ENCODE measurements at places on chromosomes 2 and 18.

GRCh38 chr2:219285894-219286425 lies 6.8 kb downstream of the DNAJB2 start:
- DNase-seq, result no peak

DNA sequence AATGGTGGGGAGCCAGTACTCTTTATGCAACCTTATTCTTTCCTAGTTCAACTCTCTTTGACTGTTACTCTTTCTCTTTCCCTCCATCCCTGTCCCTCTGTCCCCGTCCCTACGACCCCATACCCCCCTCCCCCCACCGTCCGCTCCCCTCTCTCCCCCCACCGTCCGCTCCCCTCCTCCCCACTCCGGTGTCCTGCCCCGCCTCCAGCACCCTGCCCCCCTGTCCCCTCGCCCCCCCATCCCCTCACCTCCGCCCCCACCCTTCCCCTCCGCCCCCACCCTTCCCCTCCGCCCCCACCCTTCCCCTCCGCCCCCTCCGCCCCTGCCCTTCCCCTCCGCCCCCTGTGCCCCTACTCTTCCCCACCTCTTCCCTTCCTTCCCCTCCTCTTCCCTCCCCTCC lies 128.4 kb downstream of the LPIN1 start:
- DNase-seq, result no peak

- DNase-seq, result no peak
Observed at GRCh38 chr18:8765783-8766463, 60.6 kb downstream of the MTCL1 start.

- no peak for DNase-seq
Observed at GRCh38 chr2:210099940-210100339, 71.3 kb downstream of the KANSL1L start.

GRCh38 chr2:184346338-184346862 lies 251.9 kb upstream of the ZNF804A start:
- DNase-seq, result no peak

DNA sequence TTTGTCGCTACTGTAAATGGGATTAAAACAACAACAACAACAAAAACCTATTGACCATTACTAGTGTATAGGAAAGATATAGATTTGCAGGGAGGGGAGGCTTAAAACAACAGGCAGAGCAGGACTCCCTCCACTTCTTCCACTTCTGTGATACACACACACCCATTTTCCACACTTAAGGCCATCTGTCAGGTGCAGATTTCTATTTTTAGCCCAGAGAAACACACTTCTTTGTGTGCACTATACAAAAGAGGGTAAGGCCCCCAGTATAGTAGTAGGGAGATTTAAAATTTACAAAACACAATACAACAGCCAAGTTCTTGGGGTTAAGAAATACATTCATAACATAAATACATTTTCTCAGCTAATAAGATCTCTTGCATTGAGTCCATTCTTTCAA lies 22.4 kb downstream of the PTPN2 start:
- no peak for DNase-seq

DNA sequence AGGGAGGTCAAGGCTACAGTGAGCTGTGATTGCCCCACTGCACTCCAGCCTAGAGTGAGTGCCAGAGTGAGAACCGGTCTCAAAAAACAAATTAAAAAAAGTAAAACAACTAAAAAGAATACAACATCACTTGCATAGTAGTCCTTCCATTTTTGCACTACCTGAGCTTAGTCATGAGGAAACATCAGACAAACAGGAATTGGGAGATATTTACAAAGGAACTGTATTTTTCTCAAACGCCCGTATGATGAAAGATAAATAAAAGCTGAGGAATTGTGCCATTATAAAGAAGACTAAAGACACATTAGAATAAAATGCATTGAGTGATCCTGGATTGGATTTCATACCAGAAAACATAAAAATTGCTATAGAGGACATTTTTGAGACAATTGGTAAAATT lies 50.0 kb upstream of the ATP8B1 start:
- no peak for DNase-seq

- DNase-seq, result peak; percentile 39
Observed at GRCh38 chr2:215653344-215654030, 217.6 kb upstream of the FN1 start.

GRCh38 chr2:224565452-224566035 lies 19.6 kb downstream of the CUL3 start:
- peak; percentile 36 for DNase-seq

GRCh38 chr2:155913356-155913755 lies 419.2 kb downstream of the NR4A2 start:
- no peak for DNase-seq

- DNase-seq, result peak; percentile 38
Observed at GRCh38 chr2:10762651-10763460, 41.4 kb downstream of the ATP6V1C2 start.

DNA sequence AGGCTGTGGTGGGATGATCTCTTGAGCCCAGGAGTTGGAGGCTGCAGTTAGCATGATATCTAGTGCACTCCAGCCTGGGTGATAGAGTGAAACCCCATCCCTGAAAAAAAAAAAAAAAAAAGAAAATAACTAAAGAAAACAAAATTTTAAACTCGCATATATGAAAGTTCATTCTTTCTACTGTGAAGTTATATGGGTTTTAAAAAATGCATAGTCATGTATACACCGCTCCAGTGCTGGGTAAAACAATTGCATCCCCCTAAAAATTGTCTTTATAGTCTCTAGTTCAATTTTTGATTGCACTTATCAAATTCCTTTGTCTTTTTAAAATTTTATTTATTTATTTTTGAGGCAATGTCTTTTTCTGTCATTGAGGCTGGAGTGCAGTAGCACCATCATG lies 65.0 kb upstream of the ACYP2 start:
- no peak for DNase-seq

- DNase-seq, result peak; percentile 76
Observed at GRCh38 chr18:29147944-29148343, 971.0 kb upstream of the CDH2 start.

DNA sequence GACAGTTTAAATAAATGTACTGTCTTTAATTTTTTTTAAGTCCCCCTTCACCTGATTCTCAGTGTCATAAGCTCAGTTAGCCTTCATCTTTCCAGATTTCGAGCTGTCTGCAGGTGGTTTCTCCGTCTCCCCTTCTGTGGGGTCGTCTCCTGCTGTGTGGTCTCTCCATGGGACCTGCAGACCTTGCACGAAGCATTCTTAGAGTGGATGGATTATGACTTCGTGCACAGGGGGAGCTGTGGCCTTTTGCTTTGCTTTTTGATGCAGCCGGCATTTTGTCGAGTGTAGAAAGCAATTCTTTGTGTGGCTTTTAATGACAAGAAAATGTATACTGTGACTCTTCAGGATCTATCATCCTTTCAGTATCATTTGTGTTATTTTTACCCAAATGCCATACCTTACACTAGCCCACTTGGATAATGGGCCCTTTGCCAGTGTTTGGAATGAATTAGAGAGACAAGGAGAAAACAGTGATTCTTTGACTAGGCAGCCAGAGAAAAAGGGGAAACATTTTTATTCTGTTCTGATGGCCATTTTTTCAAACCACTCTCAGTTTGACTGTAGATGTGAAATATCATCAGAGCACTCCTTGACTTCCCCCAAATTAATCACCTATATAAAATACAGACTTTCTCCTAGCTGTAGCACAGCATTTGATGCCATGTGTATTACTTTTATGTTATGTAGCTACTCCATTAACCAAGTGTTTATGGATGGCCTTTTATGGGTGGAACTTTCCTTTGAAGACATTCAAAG lies 54.3 kb downstream of the ITGA6 start:
- no peak for DNase-seq

DNA sequence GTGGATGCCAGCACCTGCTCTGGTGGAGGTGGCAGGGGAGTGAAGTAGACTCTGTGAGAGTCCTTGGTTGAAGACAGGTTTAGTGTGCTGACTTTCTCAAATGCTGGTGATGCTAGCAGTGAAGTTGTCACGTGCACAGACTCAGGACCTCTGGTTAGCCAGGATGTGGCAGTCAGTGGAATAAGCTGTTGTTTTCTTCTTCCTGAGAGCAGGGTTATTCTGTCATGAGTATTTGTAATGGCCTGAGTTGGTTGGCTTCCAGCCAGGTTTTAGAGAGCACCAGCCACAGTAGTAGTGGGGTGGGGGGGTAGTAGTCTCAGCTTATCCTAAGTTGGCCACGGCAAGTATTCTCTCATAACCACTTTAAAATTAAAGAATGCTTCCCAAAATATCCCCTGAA lies 238.5 kb upstream of the FBXO11 start:
- peak; percentile 21 for DNase-seq

GRCh38 chr2:134289225-134289624 lies 35.4 kb downstream of the MGAT5 start:
- no peak for DNase-seq

GRCh38 chr2:15337996-15338666 lies 223.0 kb downstream of the NBAS start:
- DNase-seq, result no peak

DNA sequence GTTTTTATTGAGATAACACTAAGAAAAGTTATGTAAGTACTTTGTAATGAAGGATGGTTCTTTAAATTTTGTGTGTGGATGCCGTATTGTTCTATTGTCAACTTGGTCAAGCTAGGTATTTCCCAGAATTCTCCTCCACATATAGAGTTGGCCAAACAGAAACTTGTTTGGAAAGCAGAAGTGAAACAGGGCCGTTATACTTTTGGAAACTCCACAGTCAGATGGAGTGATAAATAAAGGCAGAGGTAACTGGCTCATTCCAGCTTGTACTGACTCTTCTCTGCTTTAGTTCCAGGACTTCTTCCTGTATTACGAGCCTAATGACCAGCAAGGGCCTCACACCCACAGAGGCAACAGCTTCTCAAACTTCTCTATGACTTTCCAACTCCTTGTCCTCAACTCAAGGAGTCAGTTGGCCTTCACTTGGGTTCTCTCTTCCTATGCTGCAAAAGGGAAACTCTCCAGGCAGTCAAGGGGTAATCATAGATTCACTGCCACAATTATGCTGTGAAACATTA lies 16.4 kb upstream of the STARD7 start:
- DNase-seq, result no peak

DNA sequence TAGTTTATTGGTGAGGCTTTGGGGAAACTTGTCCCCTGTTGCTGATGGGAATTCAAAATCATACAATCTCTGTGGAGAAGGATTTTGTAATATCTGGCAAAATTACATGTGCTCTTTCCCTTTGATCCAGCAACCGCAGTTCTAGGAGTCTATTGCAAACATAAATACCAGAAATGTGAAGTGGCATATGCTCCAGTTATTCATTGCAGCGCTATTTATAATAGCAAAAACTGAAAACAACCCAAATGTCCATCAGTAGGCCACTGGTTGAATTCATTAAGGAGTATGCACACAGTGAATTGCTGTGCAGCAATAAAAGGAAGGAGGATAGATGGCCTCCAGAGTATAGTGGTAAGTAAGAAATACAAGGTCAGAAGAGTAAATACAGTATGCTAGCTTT lies 76.5 kb downstream of the HNRNPLL start:
- peak; percentile 22 for DNase-seq

GRCh38 chr2:13919981-13920382 lies 712.5 kb upstream of the LRATD1 start:
- peak; percentile 24 for DNase-seq

GRCh38 chr2:71120195-71120594 lies 9.8 kb downstream of the MCEE start:
- no peak for DNase-seq

GRCh38 chr2:241216211-241216761 lies 27.8 kb downstream of the ANO7 start:
- peak; percentile 34 for DNase-seq

DNA sequence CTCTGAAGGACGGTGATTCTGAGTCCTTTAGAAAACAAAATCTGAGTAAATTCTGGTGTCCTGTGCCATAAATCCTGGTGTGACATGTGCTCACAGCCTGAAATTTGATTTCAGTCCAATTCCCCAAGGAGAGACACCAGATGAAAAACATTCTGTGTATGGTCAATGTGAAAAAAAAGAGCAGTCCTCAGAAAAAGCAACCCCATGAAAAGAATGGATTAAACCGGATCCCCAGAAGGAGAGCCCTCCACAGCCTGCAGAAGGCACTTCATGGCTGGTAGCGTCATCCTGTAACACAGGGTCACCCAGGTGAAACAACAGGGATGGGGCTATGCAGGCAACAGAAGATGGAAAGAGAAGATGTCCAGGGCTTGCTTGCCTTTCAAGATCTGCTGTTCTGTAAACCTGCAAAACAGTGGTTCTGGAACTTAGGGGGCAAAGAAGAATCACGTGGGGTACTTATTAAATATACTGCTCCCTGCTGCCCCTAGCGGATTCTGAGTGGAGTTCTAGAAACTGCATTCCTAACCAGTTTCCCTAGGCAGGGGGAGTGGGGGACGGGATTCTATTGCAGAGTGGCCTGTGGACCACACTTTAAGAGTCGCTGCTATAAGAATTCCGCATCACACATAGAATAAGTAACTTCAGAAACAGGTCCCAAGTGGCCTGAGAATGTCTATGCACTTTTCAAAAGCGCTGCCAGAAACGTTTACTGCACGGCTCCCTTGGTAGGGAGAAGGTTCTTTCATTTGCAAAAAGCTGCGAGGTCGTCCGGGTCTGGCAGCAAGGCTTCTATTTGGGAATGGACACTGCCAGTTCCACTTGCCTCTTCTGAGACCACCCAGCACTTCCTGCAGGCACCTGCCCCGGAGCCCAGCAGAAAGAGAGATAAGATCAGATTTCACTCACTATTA lies 118.9 kb upstream of the ARL5A start:
- DNase-seq, result peak; percentile 18

GRCh38 chr18:48138660-48139430 lies 208.4 kb upstream of the SMAD2 start:
- DNase-seq, result no peak

- no peak for DNase-seq
Observed at GRCh38 chr2:111660811-111661210, 223.2 kb downstream of the ANAPC1 start.

DNA sequence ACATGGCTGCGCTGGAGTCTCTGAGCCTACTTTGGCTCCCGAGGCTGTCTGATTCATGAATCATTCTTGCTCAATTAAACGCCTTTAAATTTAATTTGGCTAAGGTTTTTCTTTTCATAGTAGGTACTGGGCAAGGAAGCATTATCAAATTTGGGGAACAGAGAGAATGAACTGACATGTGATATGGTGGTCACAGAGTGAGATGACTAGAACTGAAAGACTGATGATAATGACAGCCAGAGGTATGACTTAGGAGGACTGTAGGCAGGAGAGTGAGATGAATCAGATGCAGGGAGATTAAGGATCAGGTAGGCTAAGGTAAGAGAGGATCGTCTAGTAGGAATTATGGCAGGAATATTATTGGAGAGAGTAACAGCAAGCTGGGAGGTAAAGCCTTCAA lies 40.9 kb upstream of the ST8SIA3 start:
- no peak for DNase-seq

GRCh38 chr18:58772161-58772560 lies 92.5 kb upstream of the ZNF532 start:
- no peak for DNase-seq

- peak; percentile 97 for DNase-seq
Observed at GRCh38 chr2:45024600-45025291, 15.5 kb upstream of the SIX2 start.

DNA sequence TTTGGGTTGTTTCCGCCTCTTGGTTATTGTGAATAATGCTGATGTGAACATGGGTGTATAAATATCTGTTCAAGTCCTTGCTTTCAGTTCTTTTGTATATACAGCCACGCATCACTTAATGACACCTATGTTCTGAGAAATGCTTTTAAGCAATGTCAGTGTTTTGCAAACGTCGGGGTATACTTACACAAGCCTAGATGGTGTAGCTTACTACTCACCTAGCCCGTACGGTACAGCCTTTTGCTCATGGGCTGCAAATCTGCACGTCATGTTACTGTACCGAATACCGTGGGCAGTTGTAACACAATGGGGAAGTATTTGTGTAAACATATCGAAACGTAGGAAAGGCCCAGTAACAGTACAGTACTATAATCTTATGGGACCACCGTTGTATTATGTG lies 12.4 kb downstream of the RALB start:
- no peak for DNase-seq
